ENCODE measurements at places on chromosomes 5 and 9.

DNA sequence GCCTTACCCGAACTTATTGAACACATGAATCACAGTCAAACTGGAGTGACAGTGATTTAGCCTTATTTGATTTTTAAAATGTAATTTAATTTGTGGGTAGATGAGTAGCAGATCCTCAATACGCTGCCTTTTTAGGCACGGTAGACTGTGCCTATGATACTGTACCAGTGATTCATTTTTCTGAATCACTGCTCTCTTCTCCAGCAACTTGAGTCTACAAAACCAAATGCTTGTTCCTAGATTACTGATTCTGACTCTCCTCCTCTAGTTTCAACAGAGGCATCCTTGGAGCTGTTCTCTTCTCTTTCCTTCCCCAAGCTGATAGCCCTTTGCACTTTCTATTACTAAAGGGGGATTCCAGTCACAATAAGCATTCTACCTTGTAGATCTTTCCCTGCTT, 94.3 kb upstream of the IL7R start:
- no peak for DNase-seq

GRCh38 chr9:30235068-30235467, 2149.4 kb upstream of the ACO1 start:
- no peak for DNase-seq

DNA sequence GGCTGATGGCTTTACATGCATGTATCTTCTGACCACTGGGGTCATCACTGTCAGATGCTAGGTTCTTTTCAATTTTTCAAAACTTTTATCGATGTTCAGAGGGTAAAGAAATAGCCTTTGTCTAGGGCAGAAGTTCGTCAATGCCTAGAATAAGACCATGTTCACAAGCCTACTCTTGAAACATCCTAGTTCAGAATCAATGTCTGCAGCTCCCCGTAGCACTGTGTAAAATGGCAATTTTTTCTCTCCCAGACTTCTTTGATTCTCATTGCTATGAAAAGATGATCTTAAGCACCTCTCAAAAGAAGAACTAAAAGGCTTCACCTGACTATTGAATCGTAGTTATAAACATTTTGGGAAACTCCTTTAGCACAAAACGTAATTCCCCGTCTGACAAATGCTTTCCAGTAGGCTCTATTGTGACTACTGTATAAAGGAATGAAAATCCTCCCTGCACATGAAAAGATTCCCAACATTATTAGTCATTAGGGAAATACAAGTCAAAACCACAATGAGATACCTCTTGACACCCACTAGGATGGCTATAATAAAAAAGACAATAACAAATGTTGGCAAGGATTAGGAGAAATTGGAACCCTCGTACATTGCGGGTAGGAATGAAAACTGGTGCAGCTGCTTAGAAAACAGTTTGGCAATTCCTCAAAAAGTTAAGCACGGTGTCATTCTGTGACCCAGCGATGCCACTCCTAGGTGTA, 263.5 kb downstream of the ARHGAP26 start:
- peak; percentile 83 for DNase-seq

GRCh38 chr5:42309865-42310264, 113.4 kb upstream of the GHR start:
- no peak for DNase-seq

- DNase-seq = no peak
Measured at GRCh38 chr9:34575862-34576596, 13.5 kb downstream of the CNTFR start.

GRCh38 chr5:27191786-27192510, 153.6 kb upstream of the CDH9 start:
- no peak for DNase-seq

DNA sequence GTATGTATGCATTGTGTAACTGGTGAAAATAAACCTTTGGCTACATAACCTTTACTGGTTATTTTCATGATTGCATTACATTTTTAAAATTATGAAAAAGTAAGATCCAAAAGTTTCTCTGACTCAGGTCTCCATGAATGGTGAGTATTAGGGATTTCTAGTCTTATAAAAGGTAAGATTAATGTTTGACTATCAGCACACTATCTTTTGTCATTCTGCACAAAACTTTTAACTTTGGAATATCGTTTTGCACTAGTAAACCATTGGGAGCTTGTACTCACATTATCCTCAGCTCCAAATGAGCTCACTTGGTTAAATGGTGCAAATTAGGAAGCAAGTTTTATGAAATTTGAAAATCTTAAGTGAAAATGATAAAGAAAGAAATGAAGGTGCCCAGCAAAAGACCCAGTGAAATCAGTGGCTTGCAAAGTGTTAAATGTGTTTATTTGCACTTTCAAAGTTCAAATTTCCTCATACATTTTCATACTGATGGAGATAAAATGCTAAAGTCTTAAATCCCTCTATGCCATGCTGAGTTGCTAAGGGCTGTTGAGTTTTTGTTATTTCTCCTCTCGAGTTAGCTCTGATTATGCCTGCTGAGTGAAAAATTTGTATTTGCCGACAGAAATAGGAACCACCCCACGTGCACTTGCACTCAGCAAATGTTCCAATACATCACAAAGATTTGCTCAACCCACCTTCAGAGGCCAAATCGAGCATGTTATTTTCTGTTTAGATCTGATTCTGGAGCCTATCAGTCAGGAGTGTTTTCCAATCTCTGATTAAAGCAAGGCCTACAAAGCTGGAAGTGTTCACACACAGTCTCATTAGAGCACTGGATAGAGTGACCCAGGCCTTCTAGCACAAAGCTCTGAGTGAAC, 885.7 kb downstream of the NR2F1-AS1 start:
- no peak for DNase-seq

DNA sequence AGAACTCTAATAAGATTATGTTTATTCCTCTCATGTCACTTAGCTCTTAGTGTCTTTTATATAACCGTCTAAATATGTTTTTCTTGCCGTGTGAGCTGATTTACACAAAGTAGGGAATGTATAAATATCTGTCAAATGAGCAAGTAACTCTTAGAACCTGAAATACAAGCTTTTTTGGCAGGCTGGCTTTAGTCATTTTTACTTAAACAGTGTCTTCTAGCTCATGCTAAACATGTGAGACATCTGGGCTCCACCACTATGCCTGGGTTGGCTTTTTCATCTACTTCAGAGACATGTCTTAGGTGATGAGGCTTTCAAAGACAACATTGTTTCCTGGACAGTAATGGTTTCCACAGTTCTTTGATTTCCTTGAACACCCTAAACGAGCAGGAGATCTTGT, 137.2 kb upstream of the ZNF608 start:
- no peak for DNase-seq

DNA sequence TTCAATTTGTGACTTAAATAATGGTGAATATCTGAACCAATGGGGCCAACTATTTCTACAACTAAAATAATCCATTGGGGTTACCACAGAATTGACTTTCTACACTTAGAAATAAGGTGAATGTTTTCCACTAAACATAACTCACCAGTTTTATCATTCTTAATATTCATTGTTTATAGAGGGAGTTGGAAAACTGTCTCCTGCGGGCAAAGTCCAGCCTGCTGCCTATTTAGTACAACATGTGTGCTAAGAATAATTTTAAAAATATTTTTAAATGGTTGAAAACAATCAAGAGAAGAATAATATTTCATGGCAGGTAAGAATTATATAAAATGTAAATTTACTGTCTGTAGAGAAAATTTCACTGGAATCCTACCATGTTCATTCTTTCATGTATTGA, 45.2 kb upstream of the ZFAND5 start:
- no peak for DNase-seq

DNA sequence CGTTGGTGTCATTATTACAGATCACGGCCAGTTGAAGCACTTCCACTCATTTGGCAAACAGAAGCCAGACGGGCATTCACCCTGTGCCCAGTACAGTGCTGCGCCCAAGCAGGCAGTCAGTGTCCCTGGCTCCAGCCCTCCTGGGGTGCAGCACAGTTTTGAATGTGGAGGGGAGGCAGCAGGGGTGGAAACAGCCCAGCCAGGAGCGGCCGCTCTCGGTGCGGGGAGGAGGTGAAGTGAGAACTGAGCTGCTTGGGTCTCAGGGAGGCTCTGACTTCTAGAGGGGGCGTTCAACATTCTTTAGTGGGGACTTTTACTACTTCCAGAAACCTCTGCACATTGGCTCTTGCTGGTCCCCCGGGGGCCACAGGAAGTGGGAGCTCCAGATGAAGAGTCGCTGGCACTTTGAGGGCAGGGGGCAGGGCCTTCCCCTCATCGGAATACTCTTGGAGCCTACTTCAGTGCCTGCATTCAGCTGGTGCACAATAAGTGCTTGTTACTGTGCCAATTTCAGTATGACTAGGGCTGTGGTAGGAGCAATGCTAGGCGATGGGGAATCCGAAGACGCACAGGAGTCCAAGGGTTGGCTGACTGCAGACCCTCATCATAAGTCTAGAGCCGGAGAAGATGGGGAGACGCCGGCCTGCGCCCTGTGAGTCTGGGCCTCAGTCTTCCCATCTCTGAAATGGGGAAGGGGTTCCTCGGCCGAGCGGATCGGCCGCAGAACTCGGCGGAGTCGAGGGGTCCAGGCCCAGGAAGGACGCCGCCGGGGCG, 492 bp upstream of the NEK6 start:
- no peak for DNase-seq

- DNase-seq = no peak
Measured at GRCh38 chr5:154984946-154985516, 28.5 kb upstream of the KIF4B start.

DNA sequence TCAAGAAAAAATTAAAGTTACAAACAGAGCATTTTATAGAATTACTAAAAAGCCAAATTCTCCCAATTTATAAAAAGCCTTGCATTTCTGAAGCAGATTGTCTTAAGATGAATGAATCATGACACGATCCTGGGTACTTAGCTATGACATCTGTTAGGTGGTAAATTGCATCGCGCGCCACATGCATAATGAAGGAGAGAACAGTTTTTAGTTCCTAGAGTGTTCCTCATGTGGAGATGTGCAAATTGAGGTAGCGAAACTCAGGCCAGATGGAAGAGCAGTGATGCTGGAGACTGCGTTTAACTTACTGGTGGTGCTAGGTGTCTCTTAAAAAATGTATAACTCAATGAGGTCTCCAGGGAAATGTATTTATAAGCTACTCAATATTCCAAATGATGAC, 516.1 kb downstream of the EFNA5 start:
- DNase-seq = no peak

DNA sequence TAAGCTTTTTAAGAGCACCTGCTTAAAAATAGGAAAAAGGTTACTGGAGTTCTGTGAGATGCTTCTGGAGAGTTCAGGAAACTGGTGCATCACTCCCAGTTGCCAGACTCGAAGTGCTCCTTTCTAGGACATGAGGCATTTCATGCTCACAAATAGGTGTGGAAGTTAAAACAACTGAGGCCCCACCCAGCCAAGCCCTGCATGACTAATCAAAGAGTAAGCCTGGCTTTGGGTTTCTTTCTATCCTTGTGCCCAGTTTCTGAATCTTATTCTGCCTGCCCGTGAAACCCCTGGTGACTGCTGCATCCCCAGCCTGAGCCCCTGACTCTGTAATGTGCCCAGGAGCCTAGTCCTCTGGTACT, 7.7 kb downstream of the SPINK9 start:
- DNase-seq = no peak

- DNase-seq = no peak
Measured at GRCh38 chr9:79946712-79947111, 374.9 kb downstream of the TLE4 start.

DNA sequence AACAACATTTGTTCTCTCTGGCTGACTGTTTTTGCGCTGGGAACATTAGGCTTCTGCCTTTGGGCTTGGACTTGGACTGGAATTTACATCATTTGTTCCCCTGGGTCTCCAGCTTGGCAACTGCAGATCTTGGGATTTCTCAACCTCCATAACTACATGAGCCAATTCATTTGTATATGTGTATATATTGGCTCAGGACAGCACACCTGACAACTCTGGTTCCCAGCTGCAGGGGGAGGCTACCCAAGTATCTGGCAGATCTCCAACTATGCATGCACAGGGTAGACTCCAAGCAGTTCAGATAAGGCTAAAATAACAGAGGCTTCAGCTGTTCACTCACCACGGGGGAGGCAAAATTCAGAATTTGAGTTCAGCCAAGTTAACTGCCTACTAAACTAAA, 31.6 kb upstream of the F2RL1 start:
- DNase-seq = no peak

DNA sequence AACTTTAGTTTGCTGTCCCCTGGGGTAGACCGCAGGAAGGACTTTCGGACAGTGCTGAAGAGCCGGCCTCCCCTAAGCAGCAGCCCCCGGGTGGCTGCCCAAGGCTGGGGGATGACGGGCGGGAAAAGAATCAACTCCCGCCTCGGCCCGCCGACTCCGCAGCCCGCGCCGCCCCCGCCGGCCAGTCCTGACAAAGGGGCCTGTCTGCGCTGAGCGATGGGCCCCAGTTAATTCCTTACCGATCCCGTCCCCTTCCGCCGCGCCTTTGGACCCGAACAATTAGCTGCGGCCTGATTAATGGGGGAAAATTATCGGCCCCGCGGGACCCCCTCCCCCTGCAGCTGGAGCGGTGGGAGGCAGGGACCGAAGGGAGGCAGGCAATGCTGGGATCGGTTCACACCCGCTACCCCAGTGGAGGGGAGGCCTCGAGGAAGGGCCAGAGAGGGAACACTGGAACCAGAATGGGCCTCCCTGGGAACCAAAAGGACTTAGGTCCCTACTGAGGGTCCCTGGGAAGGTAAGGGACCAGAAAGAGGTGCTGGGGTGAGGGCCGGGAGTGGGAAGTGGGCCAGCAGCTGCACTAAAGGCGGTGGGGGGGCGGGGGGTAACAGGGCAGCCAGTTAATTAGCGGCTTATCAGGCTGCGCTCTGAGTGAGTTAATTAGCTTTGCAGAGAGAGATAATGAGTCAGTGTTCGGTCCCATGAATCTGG, 4.2 kb downstream of the ARID3C start:
- DNase-seq = no peak

GRCh38 chr9:20997503-20998076, 33.9 kb downstream of the HACD4 start:
- no peak for DNase-seq

Data from RKO (cell line).